ENCODE measurements at places on chromosomes 11 and 22.
A peak's percentile ranks its signal among the peaks of the same experiment; 100 is the strongest.

GRCh38 chr22:27393371-27393770 is 408.2 kb downstream of the MN1 start:
- DNase-seq, result peak; percentile 80

DNA sequence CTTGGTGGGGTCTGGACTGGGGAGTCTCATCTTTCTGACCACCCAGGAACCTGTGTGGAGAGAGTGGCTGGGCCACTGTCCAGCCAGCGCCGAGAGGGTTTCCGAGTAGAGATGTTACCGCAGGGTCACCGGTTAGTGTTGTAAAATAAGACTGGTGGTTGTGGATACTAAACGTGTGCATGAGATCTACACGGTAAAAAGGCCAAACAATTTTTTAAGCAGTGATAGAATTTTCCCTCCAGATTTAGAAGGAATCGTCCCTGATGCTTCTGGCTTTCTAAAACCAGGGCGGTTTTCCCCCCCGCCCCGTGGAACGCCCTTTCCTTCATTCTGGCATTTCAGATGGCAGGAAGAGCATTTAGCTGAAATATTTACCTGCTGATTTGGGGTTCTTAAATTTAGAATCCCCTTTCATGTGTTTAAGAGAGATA is 72.6 kb upstream of the PPARA start:
- no peak for DNase-seq

DNA sequence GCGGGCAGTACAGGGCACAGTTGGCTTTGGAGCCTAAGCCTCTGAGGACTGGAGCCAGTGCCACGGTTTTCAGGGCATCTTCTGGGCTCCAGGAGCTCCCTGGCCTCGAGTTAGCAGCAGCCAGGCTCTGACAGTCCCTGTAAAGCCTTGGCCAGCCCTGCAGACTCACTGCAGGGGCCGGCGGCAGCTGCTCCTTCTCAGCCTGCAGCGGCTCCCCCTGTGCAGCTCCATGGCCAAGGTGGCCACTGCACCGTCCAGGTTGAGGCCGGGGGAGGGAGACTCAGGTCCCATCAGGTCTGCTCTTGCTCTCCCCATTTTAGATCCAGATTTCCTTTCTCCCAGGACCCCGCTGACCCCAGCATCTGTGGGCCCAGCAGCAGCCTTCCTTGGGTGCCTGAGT is 1461.1 kb downstream of the BRD1 start:
- DNase-seq, result no peak

DNA sequence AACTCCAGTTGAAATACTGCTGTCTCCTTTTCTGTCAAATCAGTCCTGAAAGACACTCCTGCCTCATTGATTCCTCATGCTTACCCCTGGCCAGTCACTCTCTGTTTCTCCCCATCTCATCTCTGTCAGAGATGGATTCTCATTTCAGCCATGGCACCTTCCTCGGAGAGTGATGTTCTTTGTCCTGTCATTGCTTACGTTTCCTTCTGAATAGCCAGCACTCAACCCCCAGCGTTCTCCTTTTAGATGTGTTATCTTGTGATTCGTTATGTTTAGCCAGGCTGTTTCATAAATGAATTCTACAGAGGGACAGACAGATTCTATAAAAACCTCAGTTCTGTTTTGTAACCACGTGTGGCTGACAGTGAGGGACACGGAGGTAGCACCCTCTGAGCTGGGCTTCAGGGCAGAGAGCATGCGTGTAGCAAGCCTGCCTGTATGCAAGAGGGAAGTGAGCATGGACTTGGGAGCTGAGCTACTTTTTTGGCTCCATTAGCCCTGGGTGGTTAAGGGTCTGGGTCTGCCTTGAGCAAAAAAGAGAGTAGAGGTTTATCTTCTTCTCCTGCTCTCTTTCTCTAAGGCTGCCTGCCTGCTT is 354.6 kb downstream of the DDX10 start:
- DNase-seq, result no peak

DNA sequence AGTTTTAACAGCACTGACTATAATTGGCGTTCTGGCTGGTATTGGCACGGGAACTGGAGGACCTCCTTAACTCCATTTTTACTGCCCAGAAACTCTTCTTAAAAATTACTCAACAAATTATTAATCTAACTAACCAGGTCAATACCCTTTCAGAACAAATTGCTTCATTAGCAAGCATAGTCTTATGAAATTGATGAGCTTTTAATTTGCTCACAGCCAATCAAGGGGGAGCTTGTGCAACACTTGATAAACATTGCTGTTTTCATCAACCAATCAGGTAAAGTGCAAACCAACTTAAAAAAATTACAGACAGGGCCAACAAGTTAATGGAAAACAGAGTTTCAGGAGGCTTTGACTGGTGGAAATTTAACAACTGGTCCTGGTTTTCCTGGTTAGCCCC is 4.6 kb upstream of the APOL3 start:
- no peak for DNase-seq

DNA sequence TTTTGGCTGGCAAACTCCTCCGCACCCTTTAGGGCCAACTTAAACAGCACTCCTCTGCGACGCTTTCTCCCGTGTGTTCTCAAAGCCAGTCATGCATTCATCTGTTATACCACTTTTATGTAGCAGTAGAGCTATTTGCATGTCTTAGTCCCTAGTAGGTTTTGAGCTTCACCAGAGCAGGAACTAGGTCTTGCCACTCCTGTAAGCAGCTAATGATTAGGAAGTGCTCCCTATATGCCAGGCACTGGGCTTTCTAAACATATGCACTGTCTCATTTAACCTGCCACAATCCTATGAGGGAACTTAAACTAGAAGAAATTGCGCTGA is 180.8 kb downstream of the DBX1 start:
- no peak for DNase-seq

GRCh38 chr11:115745610-115746512 is 241.6 kb upstream of the CADM1 start:
- no peak for DNase-seq

DNA sequence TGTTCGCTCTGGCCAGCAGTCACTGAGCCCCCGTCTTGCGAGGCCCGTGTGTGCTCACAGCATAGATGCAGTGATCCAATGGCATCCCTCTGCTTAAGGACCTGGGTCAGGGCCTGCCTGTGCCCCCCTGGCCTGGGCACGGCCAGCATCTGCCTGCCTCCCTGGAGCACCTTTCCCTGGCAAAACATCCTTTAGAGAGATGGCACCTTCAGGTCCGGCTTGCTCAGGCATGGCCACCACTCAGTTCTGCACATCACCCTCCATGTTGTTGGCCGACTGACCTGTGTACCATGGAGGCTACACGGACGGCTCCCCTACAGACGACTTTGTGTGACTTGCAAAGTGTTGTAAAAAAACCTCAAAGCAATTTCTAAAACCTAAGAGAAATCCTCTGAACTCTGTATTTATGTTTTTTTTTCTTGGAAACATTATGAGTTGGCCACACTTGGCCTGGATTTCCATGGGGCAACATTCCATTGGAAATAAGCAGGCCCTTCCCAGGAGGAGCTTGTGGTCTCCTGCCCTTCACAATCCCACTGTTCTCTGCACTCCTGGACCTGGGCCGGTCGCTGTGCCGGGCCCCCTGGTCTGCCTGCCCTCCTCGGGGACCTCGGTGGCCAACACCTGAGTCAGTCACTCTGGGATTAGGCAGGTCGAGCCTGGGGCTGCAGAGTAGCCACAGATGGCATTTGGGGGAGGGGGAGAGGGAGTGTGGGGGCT is 592.4 kb downstream of the TBC1D22A start:
- DNase-seq, result no peak

- no peak for DNase-seq
Measured at GRCh38 chr11:94308024-94308423, 3.6 kb downstream of the IZUMO1R start.

- DNase-seq, result no peak
Measured at GRCh38 chr22:32752326-32752725, 49.2 kb upstream of the TIMP3 start.

DNA sequence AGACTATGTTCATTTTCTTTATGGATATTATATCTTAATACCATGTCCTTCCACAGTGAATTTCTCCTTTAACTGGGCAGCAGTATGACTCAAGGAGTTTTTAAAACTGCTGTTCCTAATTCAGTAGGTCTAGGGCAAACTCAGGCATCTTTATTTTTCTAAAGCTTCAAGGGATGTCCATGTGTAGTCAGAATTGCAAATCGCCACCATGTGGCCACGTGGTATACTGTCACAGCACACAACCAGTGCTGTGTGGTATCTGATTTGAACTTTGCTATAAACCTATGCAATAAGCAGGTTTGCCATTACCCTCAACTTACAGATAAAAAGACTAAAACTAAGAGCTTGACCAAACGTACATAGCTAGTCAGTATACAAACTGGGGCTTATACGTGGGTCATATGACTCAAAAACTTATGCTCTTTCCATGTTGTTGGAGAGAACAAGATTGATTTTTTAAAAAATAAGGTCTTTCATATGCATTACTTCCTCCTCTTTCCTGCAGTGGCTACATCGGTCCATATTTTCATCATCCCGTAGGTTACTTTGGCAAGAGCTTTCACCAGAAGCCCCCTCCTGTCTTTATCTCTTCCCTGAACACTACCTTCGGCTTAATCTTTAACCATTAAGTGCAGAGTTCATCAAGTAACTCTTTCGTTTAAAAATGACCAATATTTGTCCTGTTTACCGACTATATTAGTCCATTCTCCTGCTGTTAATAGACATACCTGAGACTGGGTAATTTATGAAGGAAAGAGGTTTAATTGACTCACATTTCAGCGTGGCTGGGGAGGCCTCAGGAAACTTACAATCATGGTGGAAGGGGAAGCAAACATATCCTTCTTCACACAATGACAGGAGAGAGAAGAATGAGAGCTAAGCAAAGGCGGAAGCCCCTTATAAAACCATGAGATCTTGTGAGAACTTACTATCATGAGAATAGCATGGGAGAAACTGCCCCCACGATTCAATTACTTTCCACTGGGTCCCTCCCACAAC is 8.0 kb upstream of the HTATIP2 start:
- DNase-seq, result peak; percentile 68

- no peak for DNase-seq
Measured at GRCh38 chr11:132337819-132338416, 967.5 kb downstream of the NTM start.

GRCh38 chr11:130068546-130068985 is 1.1 kb upstream of the APLP2 start:
- no peak for DNase-seq

- no peak for DNase-seq
Measured at GRCh38 chr11:13207270-13207664, 70.3 kb upstream of the BMAL1 start.

DNA sequence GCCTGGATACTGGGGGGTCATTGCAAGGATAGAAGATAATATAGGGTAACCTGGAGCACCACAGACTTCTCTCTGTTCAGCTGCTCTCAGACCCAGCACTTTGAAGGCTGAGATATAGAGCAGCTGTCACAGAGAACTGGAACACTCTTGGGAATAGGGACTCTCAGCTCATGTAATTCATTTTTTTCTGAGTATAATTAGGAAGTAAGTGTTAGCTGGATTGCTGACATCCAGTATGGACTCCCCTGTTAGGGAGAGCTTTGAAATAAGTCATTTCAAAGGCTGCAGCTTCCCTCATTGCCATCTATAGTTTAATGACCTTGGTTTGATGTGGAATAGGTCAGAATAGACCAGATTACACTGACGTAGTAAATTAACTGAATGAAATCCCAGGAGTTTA is 120.8 kb upstream of the POU2AF2 start:
- no peak for DNase-seq

GRCh38 chr22:25167834-25168601 is 31.6 kb upstream of the CRYBB3 start:
- DNase-seq, result no peak

- DNase-seq, result no peak
Measured at GRCh38 chr11:122848186-122848585, 9.9 kb downstream of the CRTAM start.

GRCh38 chr11:88555018-88555828 is 217.7 kb upstream of the CTSC start:
- DNase-seq, result peak; percentile 100

DNA sequence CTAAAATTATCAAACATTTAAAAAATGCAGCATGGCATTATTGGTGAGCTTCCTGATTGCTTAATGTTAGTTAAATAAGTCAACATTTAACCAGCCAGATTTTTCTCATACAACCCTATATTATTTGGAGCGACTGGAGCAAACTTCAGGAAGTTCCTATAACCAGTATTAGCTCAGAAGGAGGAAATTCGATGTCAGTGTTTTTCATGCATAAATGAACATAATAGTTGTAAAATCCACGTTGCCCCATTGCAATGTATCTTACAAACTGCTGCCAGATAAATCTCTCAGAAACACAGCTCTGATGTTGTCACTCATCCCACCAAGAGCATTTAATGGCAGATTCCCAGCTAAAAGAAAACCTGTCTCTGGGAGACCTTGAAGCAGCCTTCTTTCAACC is 278.5 kb downstream of the CASP12 start:
- DNase-seq, result no peak

All from PC-3 (cell line).